Panc1 (cell line): ENCODE measurements at places on chromosomes 1 and 21. TPM values are rescaled to one million over a fixed set of nuclear protein-coding genes. Genes with fewer than 3 reads are reported as not detected.

F13B gene
- not detected for total RNA-seq

LAX1 gene
- total RNA-seq, result not detected

PGLYRP3 gene
- total RNA-seq, result not detected

PDC gene
- not detected for total RNA-seq

MYBPH gene
- total RNA-seq, result not detected

KCNE1 gene
- total RNA-seq, result not detected

DNA sequence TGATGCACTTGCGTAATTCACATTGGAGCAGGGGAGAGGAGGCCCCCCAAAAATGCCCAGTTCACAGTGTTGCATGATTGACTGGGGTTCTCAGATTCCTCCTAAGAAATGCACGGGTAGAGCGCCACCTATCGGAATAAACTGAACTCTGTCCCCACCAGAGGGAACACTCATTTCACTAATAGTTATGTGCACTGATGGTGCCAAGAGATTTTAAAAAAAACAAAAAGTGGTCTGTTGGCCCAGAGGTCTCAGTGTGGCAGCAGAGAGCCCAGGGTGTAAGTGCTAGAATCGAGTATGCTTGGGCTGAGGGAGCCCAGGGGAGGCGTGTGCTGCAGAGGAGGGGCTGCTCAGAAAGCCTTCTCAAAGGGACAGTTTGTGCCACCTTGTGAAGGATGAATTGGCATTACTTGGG is 6.9 kb downstream of the PINK1 start:
- DNase-seq, result peak; percentile 38

DNA sequence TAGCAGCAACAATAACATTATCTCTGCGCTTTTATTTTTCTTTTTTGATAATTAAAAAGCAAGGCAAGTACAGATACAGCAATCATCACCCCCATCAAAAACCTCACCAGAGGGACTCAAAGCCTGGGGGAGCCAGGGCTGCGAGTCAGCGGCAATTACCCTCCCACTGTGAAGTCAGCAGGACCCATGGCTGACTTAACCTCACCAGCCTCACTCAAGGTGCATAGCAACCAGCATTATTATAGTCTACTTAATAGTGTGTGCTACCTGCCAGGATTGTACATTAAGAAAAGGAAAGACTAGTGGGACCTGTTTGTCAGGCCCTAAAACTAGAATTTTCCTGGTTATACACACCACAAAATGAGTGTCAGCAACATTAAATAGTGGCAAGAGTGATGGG is 28.9 kb upstream of the SERBP1 start:
- no peak for DNase-seq

- no peak for DNase-seq
Measured at GRCh38 chr1:54955359-54955758, 25.1 kb upstream of the TMEM61 start.
